Lung (tissue), 17 donors: ENCODE measurements at places on chromosomes 1 and 21.

- no peak overlapping the region for H3K27ac ChIP-seq
- peaks cover 21% of the 10 kb centered on the region for H3K36me3 ChIP-seq
- H3K4me1 ChIP-seq = no peaks in the 10 kb centered on the region
- no peaks in the 10 kb centered on the region for H3K27me3 ChIP-seq
- no peak overlapping the region for H3K4me3 ChIP-seq
These were observed 22.8 kb upstream of the DEGS1 start for GRCh38 chr1:224160171-224160682.

- peaks cover 25% of the 10 kb centered on the region for H3K4me1 ChIP-seq
- H3K27ac ChIP-seq = peak overlapping the region; percentile 1
- DNase-seq = peak; percentile 72
- H3K36me3 ChIP-seq = no peaks in the 10 kb centered on the region
- no peaks in the 10 kb centered on the region for H3K27me3 ChIP-seq
These were observed 9.3 kb upstream of the MARCKSL1 start for GRCh38 chr1:32345289-32345827.

GRCh38 chr1:197787056-197787455 lies 11.8 kb upstream of the DENND1B start:
- H3K27ac ChIP-seq = no peak overlapping the region
- H3K4me3 ChIP-seq = no peak overlapping the region
- peaks cover 4% of the 10 kb centered on the region for H3K4me1 ChIP-seq
- H3K36me3 ChIP-seq = no peaks in the 10 kb centered on the region

GRCh38 chr1:5822266-5822665 lies 170.0 kb downstream of the NPHP4 start:
- no peak overlapping the region for H3K4me3 ChIP-seq
- H3K27me3 ChIP-seq = no peaks in the 10 kb centered on the region
- no peak overlapping the region for H3K27ac ChIP-seq

- DNase-seq = no peak
- no peak overlapping the region for H3K4me3 ChIP-seq
- no peaks in the 10 kb centered on the region for H3K36me3 ChIP-seq
- H3K4me1 ChIP-seq = no peaks in the 10 kb centered on the region
- H3K27me3 ChIP-seq = no peaks in the 10 kb centered on the region
- H3K27ac ChIP-seq = no peak overlapping the region
These were observed 31.0 kb upstream of the IFI16 start for GRCh38 chr1:158978730-158979129.

- no peak overlapping the region for H3K27ac ChIP-seq
- DNase-seq = no peak
- peaks cover 8% of the 10 kb centered on the region for H3K4me1 ChIP-seq
- H3K4me3 ChIP-seq = no peak overlapping the region
These were observed 23.1 kb upstream of the DYNLT5 start for GRCh38 chr1:66729119-66729518.

GRCh38 chr1:119188926-119189325 lies 48.5 kb upstream of the WARS2 start:
- H3K4me3 ChIP-seq = no peak overlapping the region
- no peak overlapping the region for H3K27ac ChIP-seq
- no peak for DNase-seq
- H3K4me1 ChIP-seq = no peaks in the 10 kb centered on the region

- DNase-seq = peak; percentile 82
- no peaks in the 10 kb centered on the region for H3K27me3 ChIP-seq
- no peak overlapping the region for H3K27ac ChIP-seq
- peaks cover 2% of the 10 kb centered on the region for H3K4me1 ChIP-seq
- no peak overlapping the region for H3K4me3 ChIP-seq
These were observed 543 bp upstream of the EPHB2 start for GRCh38 chr1:22709891-22710700.

- H3K4me3 ChIP-seq = no peak overlapping the region
- no peak for DNase-seq
These were observed 7.6 kb upstream of the GADD45A start for GRCh38 chr1:67677408-67677807.

DNA sequence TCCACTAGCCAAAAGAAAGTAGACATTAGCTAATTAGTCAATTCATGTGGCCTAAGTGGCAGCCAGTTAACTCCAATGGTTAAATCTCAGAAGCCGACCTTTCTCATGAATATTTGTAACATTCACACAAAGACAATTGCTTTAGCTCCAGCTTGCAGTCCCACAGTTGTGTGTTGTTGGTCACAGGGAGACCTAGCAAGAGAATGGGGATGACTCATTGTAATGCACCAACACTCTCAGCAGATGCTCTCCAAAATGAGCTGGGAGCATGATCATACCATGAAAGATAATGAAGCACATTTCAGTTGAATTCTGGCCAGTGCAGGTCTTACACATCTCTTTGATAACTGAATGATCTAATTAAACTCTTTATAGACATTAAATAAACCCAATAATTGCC lies 160.4 kb downstream of the HLX start:
- H3K4me1 ChIP-seq = no peaks in the 10 kb centered on the region
- no peak overlapping the region for H3K4me3 ChIP-seq
- no peaks in the 10 kb centered on the region for H3K36me3 ChIP-seq
- H3K27ac ChIP-seq = no peak overlapping the region

- H3K27ac ChIP-seq = peak overlapping the region; percentile 82
- H3K4me3 ChIP-seq = no peak overlapping the region
- H3K36me3 ChIP-seq = no peaks in the 10 kb centered on the region
- DNase-seq = no peak
These were observed 8.1 kb upstream of the POFUT2 start for GRCh38 chr21:45295576-45296365.

- no peak overlapping the region for H3K4me3 ChIP-seq
- DNase-seq = no peak
- peaks cover 4% of the 10 kb centered on the region for H3K36me3 ChIP-seq
- H3K27me3 ChIP-seq = no peaks in the 10 kb centered on the region
These were observed 79.1 kb upstream of the GPR88 start for GRCh38 chr1:100458661-100459357.

GRCh38 chr1:43858324-43858723 lies 75.3 kb upstream of the ARTN start:
- peaks cover 11% of the 10 kb centered on the region for H3K4me1 ChIP-seq
- no peak overlapping the region for H3K4me3 ChIP-seq
- no peaks in the 10 kb centered on the region for H3K27me3 ChIP-seq
- no peak overlapping the region for H3K27ac ChIP-seq
- DNase-seq = peak; percentile 57
- H3K36me3 ChIP-seq = no peaks in the 10 kb centered on the region

- peaks cover 15% of the 10 kb centered on the region for H3K36me3 ChIP-seq
- peak overlapping the region; percentile 17 for H3K27ac ChIP-seq
- H3K4me3 ChIP-seq = no peak overlapping the region
- DNase-seq = no peak
These were observed 30.1 kb downstream of the SZRD1 start for GRCh38 chr1:16397120-16397519.

DNA sequence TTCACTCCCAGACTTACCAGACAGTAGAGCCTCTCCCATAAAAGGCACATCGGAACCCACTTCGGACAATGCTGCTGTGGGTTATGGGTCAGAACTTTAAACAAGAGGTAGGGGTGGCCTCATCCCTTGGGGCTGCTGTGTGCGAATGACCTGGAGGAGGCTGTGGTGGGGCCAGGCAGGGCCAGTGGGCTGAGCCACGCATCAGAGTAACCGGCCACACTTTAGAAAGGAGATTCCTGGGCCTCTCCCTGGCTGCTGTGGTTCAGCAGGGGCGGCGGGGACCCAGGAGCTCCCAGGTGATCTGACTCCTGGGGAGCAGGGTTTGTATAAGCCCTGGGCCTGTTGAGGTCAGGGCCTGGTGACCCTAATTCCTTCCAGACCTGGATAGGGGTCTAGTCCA lies 110.2 kb upstream of the C1orf174 start:
- H3K4me1 ChIP-seq = no peaks in the 10 kb centered on the region
- H3K27me3 ChIP-seq = no peaks in the 10 kb centered on the region
- H3K36me3 ChIP-seq = no peaks in the 10 kb centered on the region
- H3K4me3 ChIP-seq = no peak overlapping the region
- DNase-seq = no peak
- no peak overlapping the region for H3K27ac ChIP-seq

DNA sequence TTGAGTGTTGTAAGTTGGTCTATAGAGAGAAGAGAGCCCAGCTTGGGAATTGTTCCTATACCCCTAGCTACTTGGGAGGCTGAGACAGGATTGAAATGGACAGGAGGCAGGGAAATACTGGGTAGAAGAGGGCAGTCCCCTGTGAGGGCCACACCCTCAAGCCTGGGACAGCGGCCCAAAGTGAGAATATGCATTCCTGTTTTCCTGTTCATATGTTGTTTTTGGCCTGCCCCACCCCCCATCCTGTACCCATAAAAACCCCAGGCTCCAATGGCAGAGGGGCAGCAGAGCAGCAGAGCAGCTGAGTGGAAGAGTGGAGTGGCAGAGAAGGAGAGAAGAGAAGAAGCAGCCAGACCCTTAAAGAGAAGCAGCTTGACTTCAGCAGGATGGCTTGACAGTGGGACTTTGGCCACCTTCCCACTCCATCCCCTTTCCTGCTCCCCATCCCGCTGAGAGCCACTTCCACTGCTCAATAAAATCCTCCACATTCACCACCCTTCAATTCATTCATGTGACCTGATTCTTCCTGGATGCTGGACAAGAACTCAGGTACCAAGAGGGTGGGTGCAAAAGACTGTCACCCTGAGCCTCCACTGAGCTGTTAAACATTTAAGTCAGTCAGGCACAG lies 70.6 kb upstream of the PUM1 start:
- H3K27me3 ChIP-seq = no peaks in the 10 kb centered on the region
- H3K27ac ChIP-seq = no peak overlapping the region
- no peaks in the 10 kb centered on the region for H3K36me3 ChIP-seq
- H3K4me1 ChIP-seq = no peaks in the 10 kb centered on the region

GRCh38 chr1:154682254-154682653 lies 74.3 kb upstream of the ADAR start:
- H3K27ac ChIP-seq = no peak overlapping the region
- no peak for DNase-seq
- H3K4me1 ChIP-seq = no peaks in the 10 kb centered on the region
- H3K4me3 ChIP-seq = no peak overlapping the region

DNA sequence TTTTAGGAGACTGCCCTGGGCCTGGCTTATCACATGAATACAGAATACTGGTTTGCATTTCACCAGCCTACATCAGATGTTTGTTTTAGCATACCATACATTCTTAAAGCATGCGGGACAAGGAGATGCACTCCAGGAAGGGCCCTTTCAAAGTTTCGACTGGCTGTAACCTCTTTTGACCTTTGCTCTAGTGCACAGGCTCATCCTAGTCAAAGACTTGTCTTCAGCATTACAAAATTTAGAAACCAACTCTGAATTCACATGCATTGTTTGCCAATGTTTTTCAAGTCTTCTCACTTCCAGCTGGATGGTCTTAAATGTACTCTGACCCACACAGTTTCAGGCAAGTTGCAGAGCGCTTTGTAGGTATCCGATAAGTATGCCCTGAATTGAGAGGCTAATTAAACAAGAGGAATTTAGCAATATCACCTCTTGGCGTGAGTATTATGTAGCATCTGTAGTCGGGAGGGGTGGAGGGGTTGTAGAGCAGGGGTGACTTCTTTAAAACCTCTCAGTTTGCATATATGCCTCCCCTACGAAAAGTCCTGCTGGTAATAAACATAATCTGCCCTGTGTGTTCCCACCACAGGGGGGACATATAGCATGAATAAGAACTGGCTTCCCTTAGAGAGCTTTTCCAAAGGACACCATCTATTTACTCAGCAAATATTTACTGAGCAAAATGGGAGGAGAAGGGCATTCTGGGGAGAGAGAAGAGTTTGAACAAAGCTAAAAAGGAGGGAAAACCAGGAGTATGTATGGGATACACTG lies 24.4 kb upstream of the AHCYL1 start:
- DNase-seq = peak; percentile 26
- H3K4me3 ChIP-seq = no peak overlapping the region
- peaks cover 17% of the 10 kb centered on the region for H3K4me1 ChIP-seq
- no peaks in the 10 kb centered on the region for H3K27me3 ChIP-seq
- no peaks in the 10 kb centered on the region for H3K36me3 ChIP-seq
- H3K27ac ChIP-seq = peak overlapping the region; percentile 69

- no peaks in the 10 kb centered on the region for H3K27me3 ChIP-seq
- DNase-seq = no peak
- H3K27ac ChIP-seq = no peak overlapping the region
- peaks cover 22% of the 10 kb centered on the region for H3K36me3 ChIP-seq
- H3K4me3 ChIP-seq = no peak overlapping the region
- H3K4me1 ChIP-seq = no peaks in the 10 kb centered on the region
These were observed 12.6 kb downstream of the COL6A1 start for GRCh38 chr21:45994086-45994661.

DNA sequence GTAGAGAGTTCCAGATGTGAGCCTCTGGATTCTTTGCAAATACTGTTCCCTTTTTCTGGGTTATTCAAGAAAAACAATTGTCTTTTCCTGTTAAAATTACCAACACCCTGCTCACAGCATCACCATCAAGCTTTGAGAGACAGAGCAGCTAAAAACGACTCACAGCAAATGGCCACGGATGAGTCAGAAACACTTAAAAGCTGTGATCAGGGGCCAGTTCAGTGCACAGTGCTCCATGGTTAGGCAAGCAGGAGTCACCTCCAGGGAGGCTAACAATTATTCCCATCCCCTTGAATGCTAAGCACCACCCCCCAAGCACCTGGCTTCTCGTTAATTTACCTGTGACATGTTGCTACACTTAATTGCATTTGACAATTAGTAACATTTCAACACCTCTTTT lies 128.4 kb upstream of the CAMK1G start:
- H3K4me3 ChIP-seq = no peak overlapping the region
- H3K36me3 ChIP-seq = no peaks in the 10 kb centered on the region
- H3K27me3 ChIP-seq = no peaks in the 10 kb centered on the region
- H3K4me1 ChIP-seq = no peaks in the 10 kb centered on the region

DNA sequence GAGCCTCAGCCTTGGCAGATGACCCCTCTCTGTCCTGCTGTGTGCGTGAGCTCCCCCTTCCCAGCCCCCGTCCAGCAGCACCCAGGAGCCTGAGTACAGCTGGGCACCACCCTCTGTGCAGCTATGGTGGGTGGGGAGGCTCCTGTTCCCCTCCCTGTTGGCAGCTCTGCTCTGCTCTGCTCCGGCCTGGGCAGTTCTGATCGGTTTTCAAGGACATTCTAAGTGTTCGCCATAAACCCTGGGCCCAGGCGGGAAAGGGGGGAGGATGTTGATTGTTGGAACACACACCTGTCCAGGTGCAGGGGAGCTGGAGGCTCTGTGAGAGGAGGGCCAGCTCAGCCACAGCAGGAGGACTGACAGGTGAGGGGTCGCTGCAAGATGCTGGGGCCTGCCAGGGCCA lies at the start of gene CLCNKB:
Gene CLCNKB, plus strand, starts transcription at position 262 of the 400 bp plus-strand sequence. CDS start 711 bp downstream, outside the sequence.
- H3K4me1 ChIP-seq = no peaks in the 10 kb centered on the region
- DNase-seq = no peak
- no peak within 1 kb of the TSS for H3K27ac ChIP-seq
- no peaks in the 10 kb centered on the region for H3K36me3 ChIP-seq
- H3K27me3 ChIP-seq = no peaks in the 10 kb centered on the region

GRCh38 chr1:176957603-176958002 lies 206.9 kb downstream of the ASTN1 start:
- no peak for DNase-seq
- no peaks in the 10 kb centered on the region for H3K27me3 ChIP-seq
- H3K36me3 ChIP-seq = no peaks in the 10 kb centered on the region
- no peak overlapping the region for H3K27ac ChIP-seq

DNA sequence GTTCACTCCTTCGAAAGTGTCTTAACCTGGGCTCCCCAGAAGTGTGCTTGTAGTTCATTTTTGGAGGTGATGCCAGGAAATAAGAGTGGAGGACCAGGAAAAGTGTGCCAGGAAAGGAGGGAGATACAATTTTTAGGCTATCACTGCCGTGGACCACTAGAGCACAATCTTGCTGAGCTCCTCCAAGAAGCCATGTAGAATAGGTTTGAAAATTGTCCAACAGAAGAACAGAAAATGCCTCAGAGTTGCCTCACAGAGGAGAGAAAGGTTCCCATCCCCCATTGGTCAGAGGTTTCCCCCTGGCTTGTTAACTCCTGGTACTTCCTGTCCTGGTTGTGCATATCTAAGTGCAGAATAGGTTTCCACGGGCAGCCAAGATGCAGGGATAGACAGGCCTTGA lies 41.6 kb downstream of the CATSPERE start:
- no peaks in the 10 kb centered on the region for H3K4me1 ChIP-seq
- H3K36me3 ChIP-seq = no peaks in the 10 kb centered on the region
- H3K27me3 ChIP-seq = no peaks in the 10 kb centered on the region
- no peak overlapping the region for H3K27ac ChIP-seq
